ENCODE measurements at places on chromosomes 13 and 19.
A peak's percentile ranks its signal among the peaks of the same experiment; 100 is the strongest.

GRCh38 chr13:105341256-105341655 is 1194.2 kb downstream of the EFNB2 start:
- no peak for DNase-seq

DNA sequence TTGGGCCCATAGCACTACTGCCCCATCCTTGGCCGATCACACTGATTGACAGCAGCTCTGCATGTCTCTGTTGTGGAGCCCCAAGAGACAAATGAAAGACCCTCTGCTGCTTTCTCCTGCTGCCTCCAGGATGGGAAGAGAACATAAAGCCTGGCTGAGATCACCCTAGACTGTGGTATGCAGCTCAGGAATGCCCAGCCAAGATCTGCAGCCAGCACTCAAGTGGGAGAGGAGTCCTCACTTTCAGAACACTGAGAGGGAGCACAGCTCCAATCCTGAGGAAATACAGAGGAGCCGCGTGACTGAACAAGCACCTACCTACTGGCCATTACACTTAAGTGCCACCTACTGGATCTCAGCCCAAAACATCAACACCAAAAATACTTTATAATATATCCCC is 203.0 kb downstream of the POSTN start:
- no peak for DNase-seq

- DNase-seq = no peak
Observed at GRCh38 chr13:52851137-52851962, 2.9 kb upstream of the PCDH8 start.

- no peak for DNase-seq
Observed at GRCh38 chr19:38834104-38834490, 2.5 kb upstream of the ECH1 start.

GRCh38 chr13:34617473-34618083 is 324.5 kb upstream of the NBEA start:
- no peak for DNase-seq

- DNase-seq = peak; percentile 17
Observed at GRCh38 chr13:83881917-83882605, at the start of gene SLITRK1. TSS of gene SLITRK1 (minus strand) at chr13:83882474. CDS start at chr13:83881507, 967 bp downstream.

- no peak for DNase-seq
Observed at GRCh38 chr13:98599502-98600328, 22.8 kb upstream of the STK24 start.

GRCh38 chr19:30362156-30362754 is 9.9 kb upstream of the ZNF536 start:
- DNase-seq = no peak

- DNase-seq = no peak
Observed at GRCh38 chr19:30679789-30680188, 307.6 kb downstream of the ZNF536 start.

DNA sequence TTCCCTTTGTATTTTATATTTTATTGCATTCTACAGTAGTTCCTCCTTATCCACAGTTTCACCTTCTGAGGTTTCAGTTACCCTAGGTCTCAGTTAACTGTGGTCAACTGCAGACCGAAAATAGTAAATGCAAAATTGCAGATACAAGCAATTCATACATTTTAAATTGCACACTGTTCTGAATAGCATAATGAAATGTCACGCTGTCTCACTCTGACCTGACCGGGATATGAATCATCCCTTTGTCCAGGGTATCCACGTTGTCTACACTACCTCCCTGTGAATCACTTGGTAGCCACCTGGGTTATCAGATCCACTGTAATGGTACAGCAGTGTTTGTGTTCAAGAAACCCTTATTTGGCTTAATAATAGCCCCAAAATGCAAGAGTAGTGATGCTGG is 325.0 kb downstream of the DNAJC15 start:
- no peak for DNase-seq

GRCh38 chr19:41606215-41606837 is 20.5 kb downstream of the CEACAM4 start:
- no peak for DNase-seq

GRCh38 chr19:45496349-45496953 is 396 bp downstream of the RTN2 start:
- no peak for DNase-seq

DNA sequence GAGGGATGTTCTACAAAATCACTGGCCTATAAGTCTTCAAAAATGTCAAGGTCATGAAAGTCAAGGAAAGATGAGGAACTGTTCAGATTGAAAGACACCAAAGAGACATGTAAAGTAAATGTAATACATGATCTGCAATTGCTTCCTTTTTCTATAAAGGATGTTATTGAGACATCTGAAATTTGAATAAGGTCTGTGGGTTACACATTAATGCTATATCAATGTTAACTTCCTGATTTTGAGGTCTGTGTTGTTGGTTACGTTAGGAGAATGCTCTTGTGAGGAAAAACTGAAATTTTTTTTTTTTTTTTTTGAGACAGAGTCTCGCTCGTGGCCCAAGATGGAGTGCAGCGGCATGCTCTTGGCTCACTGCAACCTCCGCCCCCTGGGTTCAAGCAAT is 197.4 kb downstream of the RGCC start:
- no peak for DNase-seq

- DNase-seq = no peak
Observed at GRCh38 chr13:109778102-109778542, 8.3 kb downstream of the IRS2 start.

DNA sequence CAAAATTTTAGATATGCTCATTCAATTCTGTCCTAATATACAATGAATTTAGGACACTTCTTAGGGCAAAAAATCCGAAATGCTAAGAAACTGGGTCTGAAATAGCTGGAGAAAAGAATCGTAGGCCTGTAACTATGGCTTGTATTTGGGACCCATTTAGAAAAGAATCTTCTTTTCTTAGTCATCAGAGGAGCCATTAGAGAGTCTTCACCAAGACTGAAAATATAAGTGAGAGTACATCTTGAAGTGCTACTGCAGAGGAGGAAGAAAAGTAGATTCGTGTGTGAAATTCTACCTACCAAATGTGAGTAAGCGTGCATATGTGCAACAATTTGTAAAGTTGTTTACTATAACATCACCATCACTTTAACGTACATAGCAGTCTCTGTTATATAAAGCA is 8.8 kb upstream of the DACH1 start:
- no peak for DNase-seq

DNA sequence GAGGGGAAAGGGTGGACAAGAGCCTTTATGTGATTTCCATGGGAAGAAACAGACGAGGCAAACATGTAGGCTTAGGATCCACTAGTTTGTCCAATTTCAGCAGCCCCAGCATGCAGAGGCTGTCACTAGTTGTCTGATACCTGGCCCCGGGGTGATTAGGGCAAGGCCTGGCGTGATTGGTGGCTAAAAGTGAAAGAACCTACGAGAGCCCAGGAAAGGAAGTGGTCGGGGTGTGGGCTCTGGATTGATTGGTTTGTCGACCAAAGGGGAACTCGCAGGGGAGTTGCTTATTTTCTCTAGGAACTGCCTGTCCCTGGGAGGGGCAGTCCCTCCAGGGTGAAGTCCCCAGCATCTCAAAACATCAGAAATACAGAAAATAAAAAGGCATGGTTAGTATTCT is 64.2 kb upstream of the UQCRFS1 start:
- DNase-seq = peak; percentile 82

DNA sequence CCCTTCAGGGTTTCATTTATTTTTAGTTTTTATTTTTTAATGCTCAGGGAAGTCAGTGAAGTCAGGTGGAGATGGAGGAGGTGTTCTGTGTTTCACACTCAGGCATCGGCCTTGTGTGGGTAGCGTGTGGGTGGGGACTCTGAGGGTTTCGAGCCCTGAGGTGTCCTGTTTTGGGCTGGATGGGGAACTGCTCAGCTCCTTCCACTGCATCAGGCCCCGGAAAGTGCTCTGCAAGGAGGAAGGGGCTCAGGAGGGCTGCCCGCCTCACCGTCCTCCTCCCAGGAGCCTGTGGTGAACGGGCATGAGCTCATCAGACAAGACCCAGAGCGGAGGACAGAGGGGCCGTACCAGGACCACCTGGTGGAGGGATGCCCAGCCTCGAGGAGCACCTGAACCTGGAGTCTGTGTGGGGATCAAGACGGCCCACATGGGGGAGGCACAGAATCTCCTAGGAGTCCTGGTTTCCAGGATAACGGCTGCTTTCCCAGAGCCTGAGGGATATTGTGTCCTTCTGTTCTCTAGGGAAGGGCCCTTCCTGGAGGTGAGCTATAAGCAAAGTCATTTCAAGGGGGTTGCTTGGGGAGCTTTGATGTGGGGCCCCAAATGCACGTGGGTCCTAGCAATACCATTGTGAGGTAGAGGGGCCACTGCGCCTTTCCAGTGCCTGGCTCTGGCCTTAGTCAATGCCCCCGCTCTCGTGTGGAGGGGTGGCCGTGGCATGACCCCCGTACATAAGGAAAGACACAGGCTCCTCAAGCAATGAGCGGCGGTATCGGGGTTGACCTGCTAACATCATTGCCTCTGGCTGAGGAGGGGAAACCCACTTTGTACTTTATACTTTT is 13.5 kb upstream of the GAS6 start:
- DNase-seq = no peak

DNA sequence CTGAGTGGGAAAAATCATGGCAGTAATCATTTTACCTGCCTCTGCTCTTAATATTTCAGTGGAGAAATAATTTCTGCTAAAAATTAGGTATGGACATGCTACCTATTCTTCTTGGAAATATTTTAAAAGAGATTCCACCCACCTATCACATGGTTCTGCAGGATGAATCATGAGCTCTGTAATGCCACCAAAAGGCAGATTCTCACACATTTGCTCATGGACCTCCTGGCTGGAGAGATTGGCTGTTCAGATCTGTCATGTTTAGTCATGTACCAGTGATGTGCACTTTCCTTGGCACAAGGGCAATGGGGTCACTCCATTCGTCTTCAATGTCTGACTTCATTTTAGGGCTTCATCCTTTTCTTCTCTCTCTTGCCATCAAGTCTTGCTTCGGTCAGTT is 101.8 kb upstream of the MBNL2 start:
- no peak for DNase-seq

DNA sequence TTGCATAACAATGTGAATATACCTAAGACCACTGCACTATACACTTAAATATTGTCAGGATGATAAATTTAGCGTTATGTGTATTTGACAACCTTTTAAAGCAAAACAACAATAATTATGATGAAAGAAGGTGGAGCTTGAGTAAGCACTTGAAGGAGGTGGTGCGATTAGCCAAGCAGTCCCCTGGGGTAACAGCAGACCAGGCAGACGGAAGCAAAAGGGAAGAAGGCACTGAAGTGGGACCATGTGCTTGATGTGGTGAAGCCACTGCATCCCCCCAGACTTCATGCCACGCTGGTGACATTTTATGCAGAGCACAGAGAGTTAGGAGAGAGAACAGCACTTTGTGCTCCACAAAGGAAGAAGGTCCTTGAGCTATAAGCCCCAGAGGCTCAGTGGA is 58.3 kb upstream of the ZNF507 start:
- DNase-seq = no peak

GRCh38 chr13:30173303-30173610 is 134.1 kb downstream of the KATNAL1 start:
- no peak for DNase-seq

DNA sequence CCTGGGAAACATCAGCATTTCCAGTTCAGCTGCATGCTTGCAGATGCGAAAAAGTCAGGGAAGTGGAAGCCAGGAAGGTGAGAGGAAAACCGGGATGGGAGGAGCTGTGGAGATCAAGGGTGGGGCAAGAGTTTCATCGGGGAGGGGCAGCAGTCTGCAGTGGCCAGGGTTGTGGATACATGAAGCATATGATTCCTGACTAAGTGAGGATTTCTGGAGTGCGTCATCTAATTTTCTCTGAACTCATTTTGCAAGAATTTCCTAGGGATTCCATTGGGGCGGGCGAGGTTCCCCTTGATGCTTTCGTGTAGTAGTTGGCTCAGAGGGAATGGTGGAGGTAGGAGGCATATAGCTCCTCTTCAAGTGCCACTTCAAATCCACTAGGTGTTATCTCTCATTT is 344.1 kb upstream of the TMTC4 start:
- DNase-seq = peak; percentile 93

DNA sequence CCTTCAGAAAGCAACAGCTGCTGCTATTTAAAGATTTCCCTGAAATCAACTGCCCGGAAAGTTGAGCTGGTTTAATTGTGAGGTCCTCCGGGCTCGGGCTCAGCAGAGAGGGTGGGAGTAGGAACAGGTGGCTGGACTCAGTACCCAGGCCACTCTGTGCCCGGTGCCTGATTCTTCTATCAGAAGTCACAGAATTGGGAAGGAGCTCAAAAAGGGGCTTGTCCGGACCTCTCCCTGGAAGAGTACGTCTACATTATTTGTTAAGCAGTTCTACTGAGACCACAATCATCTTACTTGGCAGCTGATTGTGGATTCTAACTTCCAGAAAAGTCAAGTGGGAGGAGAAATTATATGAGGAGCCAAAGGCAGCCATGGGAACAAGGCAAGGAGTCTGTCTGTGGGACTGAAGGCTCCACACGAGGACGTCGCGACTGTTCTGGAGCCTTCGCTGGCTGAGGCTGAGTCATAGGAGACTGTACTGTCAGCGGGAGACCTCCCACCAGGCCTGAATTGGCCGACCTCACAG is 91.7 kb upstream of the ANKRD10 start:
- no peak for DNase-seq

GRCh38 chr19:45177817-45178261 is at the start of gene TRAPPC6A:
TSS of gene TRAPPC6A (minus strand) at chr19:45178237. CDS start at chr19:45178218, 19 bp downstream.
- peak; percentile 45 for DNase-seq

DNA sequence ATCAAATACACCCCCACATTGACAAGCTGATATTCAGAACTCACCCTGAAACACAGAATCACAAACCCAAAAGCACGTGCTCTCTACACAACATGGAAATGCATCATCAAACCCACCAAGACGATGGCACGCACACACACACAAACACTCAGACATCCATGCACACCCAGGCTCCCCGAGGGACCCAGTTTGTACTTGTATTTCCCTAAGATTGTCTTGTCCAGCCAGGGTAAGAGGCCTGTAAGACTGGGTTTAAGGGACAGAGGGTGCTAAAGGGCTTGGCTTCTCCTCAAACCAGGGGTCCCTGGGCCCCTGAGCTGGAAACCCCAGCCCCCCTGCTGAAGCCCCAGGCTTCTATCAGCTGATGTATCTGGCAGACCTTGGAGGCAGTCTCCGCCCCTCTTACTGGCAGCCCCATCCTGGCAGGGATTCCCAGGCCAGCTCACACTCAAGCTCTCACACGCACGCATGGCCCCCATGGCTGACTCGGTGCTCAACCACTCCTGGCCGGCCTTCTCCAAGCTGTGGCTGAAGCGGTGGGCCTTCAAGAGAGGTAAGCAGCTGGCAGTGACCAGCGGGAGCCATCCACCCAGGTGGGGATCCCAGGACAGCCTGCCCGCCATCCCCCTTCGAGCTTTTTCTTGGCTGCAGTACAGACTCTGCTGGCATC is 6.5 kb downstream of the ARHGEF18 start:
- no peak for DNase-seq

- no peak for DNase-seq
Observed at GRCh38 chr13:75505327-75505726, 23.4 kb upstream of the TBC1D4 start.

GRCh38 chr13:44129418-44129817 is 244.2 kb upstream of the SERP2 start:
- no peak for DNase-seq
